ENCODE measurements at places on chromosomes 5 and 9.

DNA sequence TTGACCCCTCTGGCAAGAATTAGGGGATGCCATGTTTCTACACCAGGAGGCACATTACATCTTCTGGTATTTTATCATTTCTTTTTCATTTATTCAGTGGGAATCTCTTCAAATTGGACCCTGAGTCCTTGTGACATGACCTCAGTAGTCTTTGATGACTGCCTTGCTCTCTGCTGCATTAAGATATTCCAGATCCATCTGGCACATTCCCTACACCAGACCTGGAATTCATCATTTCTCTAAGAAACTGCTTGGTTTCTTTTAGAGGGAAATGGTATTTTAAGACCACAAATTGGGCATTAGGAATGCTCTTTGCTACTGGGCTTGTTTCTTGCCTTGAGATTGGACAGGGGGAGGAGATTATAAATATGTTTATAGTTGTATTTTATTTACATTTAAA lies 61.0 kb downstream of the GALNT10 start:
- DNase-seq = no peak

- DNase-seq = no peak
These were observed 159.8 kb downstream of the SYK start for GRCh38 chr9:90961375-90961774.

DNA sequence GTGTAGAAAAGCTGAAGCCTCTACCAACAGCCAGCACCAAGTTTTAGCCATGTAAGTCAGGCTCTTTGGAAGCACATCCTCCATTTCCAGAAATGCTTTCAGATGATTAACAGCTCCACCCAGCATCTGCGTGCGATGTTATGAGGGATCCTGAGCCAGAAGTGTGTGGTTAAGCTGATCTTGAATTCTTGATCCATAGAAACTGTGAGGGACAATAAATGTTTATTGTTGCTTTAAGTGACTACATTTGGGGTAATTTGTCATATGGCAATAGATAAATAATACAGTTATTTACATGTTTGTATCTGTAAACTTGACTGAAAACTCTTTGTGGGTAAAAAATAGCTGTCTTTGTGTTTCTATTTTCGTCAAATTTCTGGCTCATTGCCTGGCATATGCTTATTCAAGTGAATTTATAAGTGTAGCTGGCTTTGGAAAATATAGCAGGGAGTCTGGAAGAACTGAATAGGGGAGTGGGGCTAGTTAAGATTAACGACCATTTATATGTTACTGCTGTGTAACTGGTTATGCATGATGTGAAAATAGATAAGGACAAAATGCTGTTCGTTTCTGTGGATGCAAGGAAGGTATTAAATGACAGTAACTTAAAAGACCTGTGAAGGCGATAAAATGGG lies 234.1 kb downstream of the LRRC70 start:
- DNase-seq = peak; percentile 54

DNA sequence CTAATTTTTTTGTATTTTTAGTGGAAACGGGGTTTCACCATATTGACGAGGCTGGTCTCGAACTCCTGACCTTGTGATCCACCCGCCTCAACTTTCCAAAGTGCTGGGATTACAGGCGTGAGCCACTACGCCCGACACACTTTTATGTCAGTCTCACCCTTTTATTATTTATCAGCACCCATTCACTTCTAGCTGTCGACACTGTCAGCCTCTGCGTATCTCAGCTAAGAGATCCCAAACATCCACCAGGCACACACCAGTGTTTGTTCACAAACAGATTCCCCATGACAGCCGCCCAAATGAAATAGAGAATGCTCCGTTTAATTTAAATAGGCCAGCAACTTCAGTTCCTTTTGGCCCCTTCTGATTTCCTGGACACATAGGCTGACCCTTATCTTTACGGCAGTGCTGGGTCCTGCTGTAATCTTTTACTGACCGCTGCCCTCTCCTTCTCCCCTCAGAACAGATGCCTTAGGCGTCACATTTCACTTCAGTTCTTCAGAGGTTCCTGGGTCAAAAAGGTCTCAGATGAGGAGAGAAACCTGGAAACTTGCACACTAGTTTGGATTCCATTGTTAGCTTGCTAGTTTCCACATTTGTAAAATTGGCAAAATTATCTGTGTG lies 43.1 kb upstream of the CKMT2 start:
- DNase-seq = no peak

GRCh38 chr5:147759441-147759840 lies 23.1 kb downstream of the JAKMIP2 start:
- no peak for DNase-seq

DNA sequence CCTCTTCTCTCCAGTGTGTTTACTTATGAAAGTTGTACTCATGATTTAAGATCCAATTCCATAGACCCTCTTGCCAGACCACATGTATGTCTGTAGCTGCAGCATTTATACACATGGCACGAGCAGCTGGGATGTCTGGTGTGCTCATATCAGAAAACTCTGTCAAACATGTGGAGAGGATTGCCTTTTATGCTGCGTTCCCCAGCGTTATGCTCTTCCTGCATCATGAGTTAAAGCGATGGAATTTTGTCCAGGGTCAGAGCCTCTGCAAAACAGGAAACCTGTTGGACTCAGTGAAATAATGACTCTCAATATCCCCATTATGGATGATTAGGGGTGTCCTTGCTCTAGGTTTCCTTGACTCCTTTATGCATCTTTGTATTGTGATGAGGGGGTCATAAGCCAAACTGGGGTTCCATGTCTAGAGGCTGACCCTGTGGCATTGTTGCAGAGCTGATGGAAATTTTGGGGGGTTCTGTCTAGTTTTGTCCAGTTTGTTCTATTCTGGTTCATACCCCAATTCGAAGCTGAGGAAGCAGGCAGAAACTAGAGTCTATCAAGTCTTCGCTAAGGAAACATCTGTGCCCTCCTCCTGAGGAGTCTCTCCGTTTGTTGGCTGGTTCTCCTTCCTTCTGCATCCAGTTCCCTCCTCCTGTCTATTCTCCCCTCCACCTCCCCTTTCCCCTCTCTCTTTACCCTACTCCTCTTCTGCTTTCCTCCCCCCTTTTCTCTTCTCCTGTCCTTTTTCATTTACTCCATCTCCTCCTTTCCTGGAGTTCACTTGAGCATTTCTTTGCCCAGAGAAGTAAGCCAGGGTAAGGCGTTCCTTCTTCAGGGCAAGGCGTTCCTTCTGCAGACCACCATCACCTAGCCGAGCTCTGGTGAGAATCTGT lies 252.8 kb downstream of the MAST4 start:
- DNase-seq = no peak

DNA sequence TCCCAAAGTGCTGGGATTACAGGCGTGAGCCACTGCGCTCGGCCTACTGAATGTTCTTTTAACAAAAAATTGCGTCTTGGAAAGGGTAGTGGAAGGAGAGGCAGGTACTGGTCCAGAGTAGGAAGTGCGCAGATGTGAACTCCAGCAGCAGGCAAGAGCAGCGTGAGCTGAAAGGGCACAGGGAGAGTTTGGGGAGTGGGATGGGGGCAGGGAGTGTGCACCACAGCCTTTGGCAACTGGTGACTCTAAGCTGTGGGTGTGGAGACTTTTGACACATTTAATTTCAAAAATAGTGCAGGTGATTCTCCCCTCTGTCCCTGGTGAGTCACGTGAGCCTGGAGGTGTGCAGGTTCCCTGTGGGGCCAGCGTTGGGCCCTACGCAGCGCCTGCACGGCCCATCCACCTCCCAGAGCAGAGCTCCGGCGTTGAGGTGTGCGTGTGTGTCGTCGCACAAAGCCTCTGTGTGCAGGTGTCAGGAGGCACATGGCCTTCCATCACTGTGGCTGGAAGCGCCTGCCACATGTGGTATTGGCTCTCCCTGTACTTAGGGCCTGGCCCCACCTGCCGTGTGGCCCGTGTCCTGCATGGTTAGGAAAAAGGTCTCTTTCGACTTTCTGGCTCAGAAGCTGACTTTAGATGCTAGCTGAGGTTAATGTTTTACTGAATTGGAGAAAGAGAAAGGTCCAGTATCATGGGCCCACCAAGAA lies 11.5 kb downstream of the SQSTM1 start:
- no peak for DNase-seq

GRCh38 chr5:140672455-140673186 lies 755 bp downstream of the DND1 start:
- DNase-seq = no peak

- DNase-seq = no peak
These were observed 46.0 kb upstream of the COL15A1 start for GRCh38 chr9:98897745-98898144.

- DNase-seq = no peak
These were observed 333.5 kb upstream of the ACTBL2 start for GRCh38 chr5:57816108-57816507.

DNA sequence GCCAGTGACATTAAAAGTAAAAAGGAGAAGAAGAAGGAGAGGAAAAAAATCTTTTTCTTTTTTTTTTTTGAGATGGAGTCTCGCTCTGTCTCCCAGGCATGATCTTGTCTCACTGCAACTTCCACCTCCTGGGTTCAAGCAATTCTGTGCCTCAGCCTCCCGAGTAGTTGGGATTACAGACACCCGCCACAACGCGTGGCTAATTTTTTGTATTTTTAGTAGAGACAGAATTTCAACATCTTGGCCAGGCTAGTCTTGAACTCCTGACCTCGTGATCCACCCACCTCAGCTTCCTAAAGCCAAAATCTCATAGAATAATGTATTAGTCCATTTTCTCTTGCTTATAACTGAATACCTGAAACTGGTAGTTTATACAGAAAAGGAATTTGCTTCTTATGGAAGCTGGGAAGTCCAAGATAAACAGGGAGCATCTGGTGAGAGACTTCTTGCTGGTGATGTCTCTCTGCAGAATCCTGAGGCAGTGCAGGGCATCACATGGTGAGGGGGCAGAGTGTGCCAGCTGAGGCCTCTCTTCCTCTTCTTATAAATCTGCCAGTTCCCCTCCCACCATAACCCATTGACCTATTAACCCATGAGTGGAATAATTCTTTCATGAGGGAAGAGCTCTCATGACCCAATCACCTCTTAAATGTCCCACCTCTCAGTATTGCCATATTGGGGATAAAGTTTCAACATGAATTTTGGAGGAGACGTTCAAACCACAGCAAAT lies 466.3 kb downstream of the GADD45G start:
- DNase-seq = no peak

GRCh38 chr9:107832871-107833270 lies 343.3 kb upstream of the KLF4 start:
- DNase-seq = no peak

GRCh38 chr5:178271726-178272479 lies 39.3 kb upstream of the PHYKPL start:
- no peak for DNase-seq

- DNase-seq = no peak
These were observed 84.5 kb downstream of the NRG2 start for GRCh38 chr5:139958432-139959148.

GRCh38 chr5:1950708-1951103 lies 68.0 kb upstream of the IRX4 start:
- DNase-seq = no peak

DNA sequence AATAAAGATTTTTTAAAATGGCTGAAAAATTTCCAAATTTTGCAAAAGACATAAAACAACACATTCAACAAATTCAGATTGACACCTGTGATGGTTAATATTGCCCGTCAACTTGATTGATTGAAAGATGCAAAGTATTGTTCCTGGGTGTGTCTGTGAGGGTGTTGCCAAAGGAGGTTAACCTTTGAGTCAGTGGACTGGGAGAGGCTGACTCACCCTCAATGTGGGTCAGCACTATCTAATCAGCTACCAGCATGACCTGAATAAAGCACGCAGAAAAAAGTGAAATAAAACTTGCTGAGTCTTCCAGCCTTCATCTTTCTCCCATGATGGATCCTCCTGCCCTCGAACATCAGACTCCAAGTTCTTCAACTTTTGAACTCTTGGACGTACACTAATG lies 868.0 kb upstream of the CTNND2 start:
- no peak for DNase-seq

DNA sequence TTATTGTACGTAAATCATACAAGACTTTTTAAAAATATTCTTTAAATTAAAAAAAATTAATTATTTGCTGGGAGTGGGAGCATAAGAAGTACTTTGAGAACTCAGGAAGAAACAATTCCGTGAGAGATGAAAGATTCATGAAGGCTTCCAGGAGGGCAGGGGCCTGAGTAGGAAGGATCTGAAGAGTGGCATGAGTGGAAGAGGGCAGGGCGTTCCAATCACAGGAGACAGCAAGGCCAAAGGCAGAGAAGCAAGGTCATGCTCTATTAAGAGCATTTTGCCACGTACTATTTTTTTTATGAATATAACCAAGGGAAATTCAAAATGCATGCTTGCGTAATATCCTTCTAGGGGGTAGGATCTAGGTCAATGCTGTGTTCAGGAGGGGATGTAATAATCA lies 265.5 kb downstream of the ZNF608 start:
- no peak for DNase-seq

GRCh38 chr5:72301557-72301956 lies 18.5 kb downstream of the MRPS27 start:
- no peak for DNase-seq

DNA sequence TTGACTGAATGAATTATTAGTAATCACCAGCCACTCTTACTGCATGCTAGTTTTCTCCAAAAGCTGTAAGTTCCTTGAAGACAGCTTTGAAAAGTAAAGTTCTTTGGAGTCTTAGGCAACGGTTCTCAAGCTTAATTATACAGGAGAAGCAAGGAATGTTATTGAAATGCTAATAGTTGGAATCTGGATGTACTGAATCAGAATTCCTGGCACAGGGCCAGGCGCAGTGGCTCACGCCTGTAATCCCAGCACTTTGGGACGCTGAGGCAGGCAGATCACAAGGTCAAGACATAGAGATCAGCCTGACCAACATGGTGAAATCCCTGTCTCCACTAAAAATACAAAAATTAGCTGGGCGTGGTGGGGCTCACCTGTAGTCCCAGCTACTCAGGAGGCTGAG lies 33.4 kb downstream of the GRIA1 start:
- no peak for DNase-seq

- peak; percentile 19 for DNase-seq
These were observed 4.5 kb upstream of the IL7R start for GRCh38 chr5:35852084-35852734.

GRCh38 chr9:98823666-98824334 lies 16.3 kb downstream of the GALNT12 start:
- DNase-seq = no peak

DNA sequence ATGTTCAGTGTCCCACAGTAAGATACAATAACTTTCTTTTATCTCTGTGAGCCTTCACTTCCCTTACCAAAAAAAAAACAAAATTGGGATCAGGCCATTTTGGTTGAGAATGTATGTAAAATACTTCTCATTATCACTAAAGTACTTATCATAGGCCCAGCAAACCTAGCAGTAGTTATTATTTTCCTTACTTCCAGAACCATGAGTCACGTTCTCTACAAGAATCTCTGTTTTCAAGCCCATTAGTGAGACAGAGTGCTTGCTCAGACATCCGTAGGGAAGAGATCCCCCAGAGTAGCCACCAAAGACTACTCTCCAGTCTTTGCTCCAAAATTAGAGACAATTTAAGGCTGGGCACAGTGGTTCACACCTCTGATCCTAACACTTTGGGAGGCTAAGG lies 103.9 kb upstream of the NR5A1 start:
- no peak for DNase-seq

DNA sequence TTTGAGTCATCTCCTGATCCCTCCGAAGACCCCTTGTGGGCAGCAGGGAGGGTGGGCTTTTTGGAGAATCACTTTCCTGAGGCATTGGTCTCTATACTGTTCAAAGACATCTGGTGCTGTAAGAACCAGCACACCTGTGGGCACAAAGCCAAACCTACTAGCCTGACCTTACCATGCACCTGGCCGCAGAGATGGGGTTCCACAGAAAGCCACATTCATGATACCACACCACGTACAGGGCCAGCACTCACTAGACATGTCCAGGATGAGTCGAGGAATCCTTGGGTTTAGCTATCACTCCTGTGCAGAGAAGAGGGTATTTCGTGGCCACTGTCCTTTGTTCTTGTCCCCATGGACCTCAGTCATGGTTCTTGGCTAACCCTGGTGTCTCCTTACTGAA lies 203.4 kb downstream of the CACNA1B start:
- no peak for DNase-seq

Measured in foreskin melanocyte (primary cell).